Fibroblast of lung (primary cell): ENCODE measurements at places on chromosomes 16 and 17. TPM values are rescaled to one million over a fixed set of nuclear protein-coding genes. Genes with fewer than 3 reads are reported as not detected.

DNA sequence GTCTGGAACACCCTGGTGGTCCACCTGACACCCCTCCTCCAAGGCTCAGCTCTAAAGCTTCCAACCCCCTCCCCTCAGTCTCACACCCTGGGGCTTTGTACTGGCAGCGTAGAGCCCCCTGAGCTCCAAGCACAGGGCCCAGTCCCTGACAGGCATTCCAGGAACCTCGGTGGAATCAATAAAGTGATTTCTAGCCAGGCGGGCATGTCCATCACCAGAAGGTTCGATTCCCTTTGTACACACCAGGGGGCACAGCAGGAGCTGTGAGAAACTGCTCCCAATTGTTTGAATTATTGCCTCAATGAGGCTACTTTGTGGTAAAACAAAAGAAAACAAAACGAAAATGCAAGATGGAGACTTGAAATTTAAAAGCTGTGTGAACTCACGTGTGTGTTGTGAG, 51.8 kb downstream of the SMPD3 start:
- peak; percentile 45 for DNase-seq
- no peaks in the 10 kb centered on the region for H3K4me1 ChIP-seq
- H3K4me3 ChIP-seq: no peak overlapping the region

Gene OSGIN1
- total RNA-seq: 3.6 and 6.6 TPM in 2 replicates

- H3K27me3 ChIP-seq: no peaks in the 10 kb centered on the region
- no peak overlapping the region for H3K4me3 ChIP-seq
- no peak overlapping the region for H3K27ac ChIP-seq
- no peak for DNase-seq
These were observed 9.5 kb upstream of the MRPL12 start for GRCh38 chr17:81693509-81694210.

DNA sequence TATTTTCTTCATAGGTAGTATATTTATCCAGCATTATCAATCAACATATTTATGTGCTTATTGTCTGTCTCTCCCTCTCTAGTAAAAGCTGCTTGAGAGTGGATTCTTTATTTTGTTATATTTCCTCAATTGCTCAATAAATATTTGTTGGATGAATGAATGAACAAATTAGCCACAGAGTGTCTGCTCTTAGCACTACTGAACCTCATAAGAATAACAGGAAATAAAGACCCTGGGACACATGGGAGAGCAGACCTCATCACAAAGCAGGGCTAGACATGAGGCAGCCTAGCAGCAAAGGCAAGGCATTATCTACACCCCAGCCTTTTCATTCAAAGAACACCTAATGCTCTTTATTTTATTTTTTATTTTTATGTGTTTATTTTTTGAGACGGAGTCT, 34.9 kb upstream of the TANC2 start:
- H3K4me1 ChIP-seq: no peaks in the 10 kb centered on the region
- H3K27ac ChIP-seq: no peak overlapping the region
- no peak for DNase-seq
- peaks cover 7% of the 10 kb centered on the region for H3K27me3 ChIP-seq
- no peak overlapping the region for H3K4me3 ChIP-seq
- no peaks in the 10 kb centered on the region for H3K36me3 ChIP-seq

DNA sequence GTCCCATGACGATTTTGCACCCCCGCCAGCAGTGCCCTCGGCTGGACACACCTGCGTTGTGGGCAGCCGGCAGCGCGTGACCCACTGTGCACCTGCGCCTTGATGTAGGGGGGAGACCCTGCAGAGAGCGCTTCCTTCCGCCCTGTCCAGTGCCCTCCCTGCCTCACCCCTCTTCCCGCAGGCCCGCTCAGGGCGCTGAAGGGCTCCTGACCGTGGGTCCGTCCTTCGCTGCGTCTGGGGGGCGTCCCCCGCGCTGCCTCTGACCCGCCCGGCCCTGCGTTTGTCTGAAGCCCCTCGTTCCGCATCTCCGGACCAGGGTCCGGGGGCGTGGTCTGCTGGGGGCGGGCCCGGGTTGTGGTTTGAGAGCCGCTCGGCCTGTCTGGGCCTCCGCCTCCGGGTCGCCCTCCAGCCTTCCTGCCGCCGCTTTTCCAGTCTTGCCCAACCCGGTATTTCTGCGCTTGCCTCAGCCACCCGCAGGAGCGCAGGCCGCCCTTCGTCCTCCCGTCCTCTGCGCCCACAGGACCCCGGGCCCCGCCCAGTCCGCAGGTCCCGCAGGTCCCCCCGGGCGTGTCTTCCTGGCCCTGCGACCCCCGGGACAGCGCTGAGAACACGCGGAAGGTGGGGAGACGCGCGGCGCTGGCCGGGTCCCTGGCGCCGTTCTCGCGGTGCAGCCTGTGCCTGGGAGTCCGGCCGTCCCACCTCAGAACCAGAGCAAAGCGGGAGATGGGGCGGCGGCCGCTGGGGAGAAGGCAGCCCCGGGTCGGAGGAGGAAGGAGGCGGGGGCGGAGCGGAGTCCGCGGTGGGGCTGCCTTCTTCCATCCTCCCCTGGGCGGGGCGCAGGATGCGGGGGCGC, 4.0 kb upstream of the IL17C start:
- H3K4me1 ChIP-seq: peaks cover 2% of the 10 kb centered on the region
- H3K36me3 ChIP-seq: peaks cover 13% of the 10 kb centered on the region
- H3K27me3 ChIP-seq: peaks cover 12% of the 10 kb centered on the region
- no peak overlapping the region for H3K27ac ChIP-seq
- peak; percentile 50 for DNase-seq
